ENCODE measurements at places on chromosomes 2 and 18. TPM values are rescaled to one million over a fixed set of nuclear protein-coding genes. Genes with fewer than 3 reads are reported as not detected.

Gene ANKRD29
- not detected for total RNA-seq

Gene FOXI3
- not detected for total RNA-seq

Gene ABCG5
- not detected for total RNA-seq

Gene CERS6
- 21.3 TPM for total RNA-seq

Gene CNTNAP5
- total RNA-seq, result not detected

Gene TGFA
- 0.06 TPM for total RNA-seq

Gene TRIB2
- total RNA-seq, result 5.0 TPM

Gene CASP8
- total RNA-seq, result 36.2 TPM

Gene LAMA3
- 0.42 TPM for total RNA-seq

Gene CXCR1
- total RNA-seq, result not detected

Gene STAT1
- total RNA-seq, result 389 TPM

Gene ARL5A
- total RNA-seq, result 81.2 TPM

Gene NPHP1
- 1.6 TPM for total RNA-seq

Measured in activated naive CD8-positive, alpha-beta T cell treated with anti-CD3 and anti-CD28 coated beads for 36 hours (primary cell).